Type B pancreatic cell (in vitro differentiated cells): ENCODE measurements at places on chromosomes 13 and 19. TPM values are rescaled to one million over a fixed set of nuclear protein-coding genes. Genes with fewer than 3 reads are reported as not detected.

- no peak for DNase-seq
These were observed 14.7 kb upstream of the KCTD15 start for GRCh38 chr19:33781996-33782395.

DNA sequence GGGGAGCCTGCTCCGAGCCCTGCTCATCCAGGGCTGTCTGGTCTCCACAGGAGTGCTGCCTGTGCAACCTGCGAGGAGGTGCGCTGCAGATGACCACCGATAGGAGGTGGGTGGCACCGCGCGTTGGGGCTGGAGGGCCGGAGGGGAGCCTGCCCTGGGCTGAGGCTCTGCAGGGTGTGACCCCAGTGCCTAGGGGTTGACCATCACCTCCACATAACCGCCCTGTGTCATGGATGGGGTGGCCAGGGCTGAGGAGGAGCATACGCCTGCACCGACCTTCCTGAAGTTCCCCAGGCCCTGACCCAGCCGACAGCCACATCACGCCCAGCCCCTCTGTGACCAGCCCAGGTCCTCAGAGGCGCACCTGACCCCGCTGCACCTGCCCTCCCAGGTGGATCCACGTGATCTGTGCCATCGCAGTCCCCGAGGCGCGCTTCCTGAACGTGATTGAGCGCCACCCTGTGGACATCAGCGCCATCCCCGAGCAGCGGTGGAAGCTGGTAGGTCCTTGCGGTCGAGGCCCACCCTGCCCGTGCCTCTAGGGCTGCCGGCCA, 168.7 kb downstream of the KDM4B start:
- no peak for DNase-seq

- no peak for DNase-seq
These were observed 88.6 kb upstream of the MYCBP2 start for GRCh38 chr13:77415253-77416071.

DNA sequence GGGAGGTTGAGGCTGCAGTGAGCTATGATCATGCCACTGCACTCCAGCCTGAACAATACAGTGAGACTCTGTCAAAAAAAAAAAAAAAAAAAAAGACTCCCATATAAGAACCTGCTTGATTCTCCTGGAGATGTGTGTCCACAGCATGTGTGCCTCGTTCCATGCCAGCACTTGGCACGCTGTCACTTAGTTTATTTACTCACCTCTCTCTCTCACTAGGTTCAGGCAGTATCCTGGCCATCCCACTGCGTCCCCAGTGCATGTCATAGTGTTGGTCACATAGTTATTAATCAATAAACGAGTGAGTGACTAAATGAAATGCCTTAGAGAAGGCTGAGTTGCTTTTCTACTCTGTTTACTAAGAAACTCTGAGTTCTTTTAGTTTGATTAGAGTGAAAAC, 79.1 kb upstream of the GPR12 start:
- DNase-seq = no peak

DNA sequence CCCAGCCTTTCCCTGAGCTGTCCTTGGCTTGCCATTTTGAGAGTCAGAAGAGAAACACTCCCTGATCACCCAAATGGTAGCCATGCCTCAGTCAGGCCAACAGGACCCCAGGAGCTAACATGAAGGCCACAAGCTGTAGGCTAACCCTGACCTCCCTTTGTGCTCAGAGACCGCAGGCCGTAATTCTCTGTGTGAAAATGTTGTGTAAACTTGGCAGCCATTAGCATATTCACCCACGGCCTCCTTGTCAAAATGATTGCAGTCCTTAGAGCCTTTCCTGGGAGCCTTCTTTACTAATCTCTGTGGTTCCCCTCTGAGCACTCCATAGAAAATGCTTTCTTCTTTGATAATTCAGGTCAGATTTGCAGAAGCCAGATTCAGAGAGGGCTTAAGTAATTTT, 418.9 kb downstream of the COG6 start:
- no peak for DNase-seq

The ANKRD27 gene
- total RNA-seq = 37.0 and 40.2 TPM in 2 replicates

The ICAM5 gene
- 2.3 and 3.8 TPM in 2 replicates for total RNA-seq

- no peak for DNase-seq
These were observed 49.1 kb downstream of the NFIX start for GRCh38 chr19:13044231-13044836.

DNA sequence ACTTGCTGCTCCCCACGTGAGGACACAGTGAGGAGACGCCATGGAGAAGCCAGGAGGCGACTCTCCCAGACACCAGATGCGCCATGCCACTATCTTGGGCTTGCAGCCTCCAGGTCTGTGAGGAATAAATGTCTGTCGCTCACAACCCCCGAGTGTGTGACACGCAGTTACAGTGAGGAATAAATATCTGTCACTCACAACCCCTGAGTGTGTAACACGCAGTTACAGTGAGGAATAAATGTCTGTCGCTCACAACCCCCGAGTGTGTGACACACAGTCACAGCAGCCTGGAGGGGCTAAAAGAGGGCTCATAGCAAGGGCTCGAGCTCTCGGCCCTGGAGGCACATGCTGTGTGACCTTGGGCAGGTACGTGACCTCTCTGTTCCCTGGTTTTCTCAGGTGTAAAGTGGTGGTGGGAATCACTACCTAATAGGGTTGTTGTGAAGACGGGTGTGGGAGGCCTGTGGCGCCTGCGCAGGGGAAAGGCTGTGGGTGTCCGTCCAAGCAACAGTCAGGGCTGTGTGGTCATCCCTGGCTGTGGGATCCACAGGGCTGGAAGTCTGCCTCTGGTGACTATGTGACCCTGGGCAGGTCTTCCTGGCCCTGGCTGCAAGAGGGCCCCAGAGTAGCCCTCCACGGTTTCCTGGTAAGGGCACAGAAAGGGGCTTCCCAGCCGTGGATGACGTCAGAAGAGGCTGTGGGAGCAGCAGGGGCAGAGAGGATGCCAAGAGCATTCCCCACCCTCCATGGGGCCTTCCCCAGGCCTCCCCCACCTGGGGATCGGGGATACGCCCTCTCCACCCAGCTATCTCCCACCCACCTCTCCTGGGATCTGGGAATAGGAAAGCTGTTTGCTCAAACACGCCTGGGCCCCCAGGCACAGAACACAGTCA, 77.7 kb downstream of the C1QTNF9 start:
- DNase-seq = no peak

The LACC1 gene
- total RNA-seq = 4.4 and 11.8 TPM in 2 replicates

The RETN gene
- not detected in 2 replicates for total RNA-seq

DNA sequence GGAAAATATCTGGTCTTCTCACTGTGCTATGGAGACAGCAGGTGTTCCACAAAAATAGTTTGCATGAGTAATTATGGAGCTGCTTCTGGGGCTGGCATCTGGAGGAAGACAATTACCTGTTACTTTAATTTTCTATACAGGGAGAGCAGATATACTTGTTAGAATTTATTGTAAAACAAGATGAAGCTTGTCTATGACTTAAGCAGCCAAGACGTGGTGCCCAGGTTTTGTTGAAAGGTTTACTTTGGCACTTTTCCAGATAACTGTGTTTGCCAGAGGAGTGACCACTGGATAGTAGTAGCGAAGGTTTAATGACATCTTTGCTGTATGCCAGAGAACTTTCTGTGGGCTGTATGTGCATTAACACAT, 134.5 kb upstream of the KL start:
- DNase-seq = peak; percentile 0

The A1BG gene
- 5.1 and 11.7 TPM in 2 replicates for total RNA-seq

- DNase-seq = no peak
These were observed 2.2 kb downstream of the DCUN1D2 start for GRCh38 chr13:113488283-113488682.

The LMTK3 gene
- 12.2 and 21.6 TPM in 2 replicates for total RNA-seq

The TUBB4A gene
- total RNA-seq = 6.8 and 10.9 TPM in 2 replicates
